ENCODE measurements at places on chromosomes 4 and X.
A peak's percentile ranks its signal among the peaks of the same experiment; 100 is the strongest.

DNA sequence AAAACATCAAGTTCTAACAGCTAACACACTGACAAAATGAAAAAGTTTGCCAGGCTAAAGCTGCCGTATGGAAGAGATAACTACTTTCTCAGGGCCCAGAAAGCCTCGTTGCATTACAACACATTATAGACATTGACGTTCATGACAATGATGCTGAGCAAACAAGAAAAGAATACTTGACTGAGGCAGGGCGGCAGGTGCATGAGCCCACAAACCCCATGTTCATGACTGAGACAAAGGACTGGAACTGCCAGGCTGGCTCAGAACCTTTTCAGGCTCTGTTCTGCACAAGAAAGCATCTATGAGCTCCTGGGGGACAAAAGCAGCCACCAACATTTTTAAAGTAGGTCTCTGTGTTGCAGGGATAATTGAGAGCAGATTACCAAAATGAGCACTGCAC, 13.6 kb downstream of the TLR6 start:
- DNase-seq: no peak

GRCh38 chrX:134782796-134783195, 124.5 kb upstream of the PLAC1 start:
- no peak for DNase-seq

- DNase-seq: no peak
Measured at GRCh38 chr4:144318797-144319196, 178.3 kb upstream of the GYPA start.

GRCh38 chr4:100317032-100317864, 127.0 kb upstream of the DDIT4L start:
- no peak for DNase-seq

GRCh38 chrX:153387987-153388721, 13.0 kb downstream of the PNMA6E start:
- no peak for DNase-seq

GRCh38 chr4:101806914-101807313, 16.4 kb downstream of the BANK1 start:
- DNase-seq: no peak

- DNase-seq: peak; percentile 18
Measured at GRCh38 chr4:41977709-41978108, 3.8 kb upstream of the DCAF4L1 start.

DNA sequence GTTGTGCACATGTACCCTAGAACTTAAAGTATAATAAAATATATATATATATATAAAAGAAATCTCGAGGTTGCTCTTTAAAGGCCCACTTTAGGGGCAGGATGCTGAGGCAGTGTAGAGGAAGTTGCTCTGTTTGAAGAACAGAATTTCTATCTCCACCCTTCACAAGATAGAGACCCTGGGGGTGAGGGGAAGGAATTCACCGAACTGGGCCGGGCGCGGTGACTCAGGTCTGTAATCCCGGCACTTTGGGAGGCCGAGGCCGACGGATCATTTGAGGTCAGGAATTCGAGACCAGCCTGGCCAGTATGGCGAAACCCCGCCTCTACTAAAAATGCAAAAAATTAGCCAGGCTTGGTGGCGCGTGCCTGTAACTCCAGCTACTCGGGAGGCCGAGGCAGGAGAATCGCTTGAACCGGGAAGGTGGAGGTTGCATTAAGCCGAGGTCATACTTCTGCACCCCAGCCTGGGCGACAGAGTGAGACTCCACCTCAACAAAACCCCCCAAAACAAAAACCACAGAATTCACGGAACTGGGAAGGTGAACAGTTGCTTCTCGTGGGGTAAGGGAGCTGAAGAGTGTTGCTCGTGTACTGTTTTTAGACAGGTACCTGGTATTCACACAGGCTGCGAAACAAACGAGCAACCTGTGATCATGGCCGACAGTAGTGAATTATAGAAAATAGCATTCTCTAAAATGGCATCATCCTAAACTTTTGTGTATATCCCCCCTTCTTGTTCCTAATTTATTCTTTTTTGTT, 6.2 kb downstream of the PLAC8 start:
- no peak for DNase-seq

GRCh38 chrX:134847133-134847532, 143.7 kb upstream of the SMIM10 start:
- DNase-seq: no peak

GRCh38 chr4:181204109-181204508, 1039.1 kb upstream of the TENM3 start:
- DNase-seq: no peak

- DNase-seq: peak; percentile 63
Measured at GRCh38 chrX:2696698-2697215, 5.7 kb downstream of the CD99 start.

- DNase-seq: no peak
Measured at GRCh38 chr4:19746377-19746776, 505.3 kb upstream of the SLIT2 start.

DNA sequence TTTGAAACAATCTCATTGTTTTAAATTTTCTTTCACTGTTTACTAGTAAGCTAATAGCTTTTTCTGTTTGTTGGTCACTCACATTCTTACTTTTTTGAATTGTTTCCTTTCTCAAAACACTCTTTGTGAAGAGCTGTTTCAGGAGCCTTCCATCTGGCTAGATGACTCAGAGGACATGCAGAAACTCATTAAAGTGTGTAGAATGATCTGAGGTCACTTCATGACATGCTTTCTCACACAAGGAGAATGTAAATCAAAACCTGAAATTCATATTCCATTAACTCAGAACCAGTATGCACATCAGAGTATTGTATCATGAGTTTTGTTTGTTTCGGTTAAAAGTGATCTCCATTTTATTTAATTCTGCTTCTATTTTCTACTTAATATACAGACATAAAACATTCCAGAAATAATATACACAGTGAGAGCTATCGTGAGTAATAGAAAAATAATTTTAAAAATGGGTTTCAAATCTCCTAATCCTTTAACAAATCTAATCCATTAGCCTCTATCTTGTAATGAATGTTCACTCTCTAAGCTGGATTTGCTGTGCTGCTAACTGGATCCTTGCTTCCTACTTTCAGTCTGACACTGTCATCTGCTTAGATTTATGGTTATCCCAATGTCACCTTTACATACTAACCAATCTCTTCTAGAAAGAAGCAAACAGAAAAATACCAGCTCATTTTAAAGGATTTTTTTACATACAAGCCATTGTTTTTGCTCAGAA, 449.6 kb downstream of the FSTL5 start:
- peak; percentile 76 for DNase-seq

DNA sequence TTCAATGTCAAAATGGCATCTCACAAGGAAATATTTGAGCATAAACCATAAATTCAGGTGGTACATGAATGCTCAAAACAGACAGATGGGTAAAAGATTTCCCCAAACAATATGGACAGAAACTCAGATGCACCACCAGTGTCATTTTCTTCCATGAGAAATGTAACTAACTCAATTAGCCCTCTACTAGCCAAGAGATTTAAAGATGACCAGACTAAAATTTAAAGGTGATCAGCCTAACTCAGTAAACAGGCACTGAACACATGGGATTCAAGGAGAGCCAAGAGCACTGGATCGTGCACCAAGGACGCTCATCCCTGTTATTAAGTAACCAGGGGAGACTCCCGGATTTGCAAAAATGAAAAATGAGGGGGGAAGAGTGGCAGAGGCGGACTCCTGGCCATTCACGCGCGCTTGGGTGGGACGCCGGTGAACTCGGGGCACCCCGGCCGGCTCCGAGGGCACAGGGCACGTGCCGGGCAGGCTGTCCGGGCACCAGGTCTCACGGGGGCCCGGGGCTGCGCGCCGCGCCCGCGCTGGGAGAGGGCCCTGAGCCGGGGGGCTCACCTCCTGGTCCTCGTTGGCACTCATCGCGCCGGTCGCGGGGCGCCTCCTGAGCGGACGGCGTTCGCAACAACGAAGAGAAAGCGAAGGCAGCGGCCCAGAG, 490 bp downstream of the RWDD4 start:
- no peak for DNase-seq

DNA sequence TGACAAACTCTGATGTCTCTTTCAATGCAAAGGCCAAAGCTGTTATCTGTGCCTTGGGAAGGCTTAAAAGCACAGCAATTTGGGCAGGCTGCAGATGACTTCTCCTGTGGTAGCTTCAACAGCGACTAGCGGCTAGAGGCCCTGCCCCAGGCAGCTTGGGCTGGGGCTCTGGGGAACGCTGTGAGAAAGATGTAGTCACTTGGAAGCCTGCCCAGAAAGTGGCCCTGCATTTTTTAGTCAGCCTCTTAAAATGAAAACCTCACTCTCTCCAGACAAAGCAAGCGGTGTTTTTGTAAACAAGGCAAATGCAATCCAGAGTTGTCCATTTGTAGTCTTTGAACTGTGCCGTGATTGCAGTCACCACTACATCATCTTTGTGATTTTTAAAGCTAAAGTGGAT, 27.5 kb downstream of the PCYT1B start:
- peak; percentile 20 for DNase-seq

DNA sequence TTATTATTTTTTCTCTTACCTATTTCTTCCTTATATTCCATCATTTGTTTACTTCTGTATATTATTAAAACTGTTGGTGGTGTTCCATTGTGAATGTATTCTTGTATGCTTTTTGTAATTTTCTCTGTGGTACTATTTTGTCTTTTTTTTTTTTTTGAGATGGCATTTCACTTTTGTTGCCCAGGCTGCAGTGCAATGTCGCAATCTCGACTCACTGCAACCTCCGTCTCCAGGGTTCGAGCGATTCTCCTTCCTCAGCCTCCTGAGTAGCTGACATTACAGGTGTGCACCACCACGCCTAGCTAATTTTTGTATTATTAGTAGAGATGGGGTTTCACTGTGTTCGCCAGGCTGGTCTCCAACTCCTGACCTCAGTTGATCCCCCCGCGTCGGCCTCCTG, 8.6 kb downstream of the KDM6A start:
- no peak for DNase-seq

- no peak for DNase-seq
Measured at GRCh38 chr4:102610007-102610406, 108.8 kb downstream of the NFKB1 start.

DNA sequence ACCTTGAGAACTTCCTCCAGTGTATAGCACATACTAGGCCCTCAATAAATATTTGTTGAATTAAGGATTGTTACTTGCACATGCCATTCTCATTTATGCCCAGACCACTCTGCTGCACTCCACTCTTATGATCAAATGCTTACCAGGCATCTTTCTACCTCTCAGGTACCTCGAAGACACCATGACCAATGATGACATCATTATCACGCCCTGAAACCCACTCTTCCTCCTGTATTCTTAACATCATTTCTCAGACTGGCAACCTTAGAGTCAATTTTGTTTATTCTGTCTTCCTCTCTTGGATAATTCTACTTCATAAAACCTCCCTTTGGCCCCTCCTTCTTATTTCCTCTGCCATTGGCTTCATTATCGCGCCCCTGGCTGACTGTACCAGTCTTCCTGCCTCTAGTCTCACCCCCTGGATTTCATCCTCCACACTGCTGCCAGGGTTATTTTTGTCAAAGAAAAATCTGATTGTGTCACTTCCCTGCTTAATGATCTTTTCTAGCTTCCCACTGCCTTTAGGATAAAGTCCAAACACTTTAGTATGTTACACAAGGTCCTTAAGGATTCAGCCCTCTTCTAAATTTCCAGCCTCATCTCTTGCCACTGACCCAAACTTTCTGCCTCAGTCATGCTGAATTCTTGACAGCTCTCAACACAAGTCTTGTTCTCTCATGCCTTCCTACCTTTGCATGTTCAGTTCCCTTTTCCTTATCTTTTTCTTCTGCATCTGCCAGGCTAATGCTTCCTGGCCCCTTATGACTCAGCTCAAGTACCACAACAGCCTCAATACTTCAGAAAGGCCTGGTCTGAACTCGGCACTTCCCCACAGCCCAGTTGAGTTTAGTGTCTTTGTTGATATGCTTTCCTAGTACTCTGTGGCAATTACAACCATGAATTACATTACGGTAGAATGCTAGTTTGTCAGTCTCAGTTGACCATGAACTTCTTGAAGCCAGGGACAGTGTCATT, 45.8 kb downstream of the HDAC8 start:
- DNase-seq: no peak

GRCh38 chr4:72761368-72762038, 192.5 kb upstream of the ADAMTS3 start:
- no peak for DNase-seq

DNA sequence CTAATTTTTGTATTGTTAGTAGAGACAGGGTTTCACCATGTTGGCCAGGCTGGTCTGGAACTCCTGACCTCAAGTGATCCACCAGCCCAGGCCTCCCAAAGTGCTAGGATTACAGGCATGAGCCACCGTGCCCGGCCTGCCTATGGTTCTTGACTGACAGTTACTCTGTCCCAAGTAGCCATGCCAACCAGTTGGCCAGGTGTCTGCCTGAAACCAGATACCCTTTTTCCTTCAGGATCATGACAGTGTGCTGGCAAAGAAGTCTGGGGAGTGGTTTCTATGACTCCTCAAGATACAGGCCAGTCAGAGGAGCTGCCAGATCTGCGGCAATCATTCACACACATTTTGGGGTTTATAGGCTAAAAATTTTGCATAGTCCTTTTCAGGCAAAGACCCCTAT, 1.7 kb upstream of the LAS1L start:
- DNase-seq: no peak

GRCh38 chr4:95293014-95293413, 255.8 kb downstream of the UNC5C start:
- no peak for DNase-seq

DNA sequence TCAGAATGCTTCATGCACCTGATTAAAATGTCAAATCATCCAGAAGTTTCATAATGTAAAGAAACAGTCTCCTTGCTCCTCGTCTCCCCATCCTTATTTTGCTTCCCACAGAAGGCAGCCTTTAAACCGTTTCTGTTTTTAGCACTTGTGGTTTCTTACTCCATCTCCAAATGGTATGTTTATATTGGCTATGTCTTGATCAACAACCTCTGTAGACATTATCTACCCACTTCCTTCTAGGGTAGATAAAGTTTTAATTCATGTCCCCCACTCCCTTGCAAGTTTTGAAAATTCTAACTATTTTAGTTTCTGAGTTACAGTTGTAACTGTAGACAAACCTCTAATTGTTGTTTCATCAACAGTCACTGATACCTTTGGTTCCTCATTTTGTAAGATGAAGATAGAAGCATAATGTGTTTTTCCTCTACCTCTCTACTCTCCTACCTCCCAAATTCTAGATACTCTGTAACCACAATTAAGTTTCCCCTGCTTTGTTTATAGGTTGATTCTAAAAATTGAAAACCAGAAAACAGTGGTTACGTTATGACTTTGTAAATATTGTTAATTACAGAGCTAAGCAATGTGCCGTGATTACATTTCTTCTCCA, 291.7 kb upstream of the GATB start:
- DNase-seq: no peak

- DNase-seq: no peak
Measured at GRCh38 chr4:59987289-59987688, 1212.8 kb upstream of the ADGRL3 start.

- DNase-seq: no peak
Measured at GRCh38 chr4:109395694-109396093, 37.9 kb upstream of the SEC24B start.

- DNase-seq: no peak
Measured at GRCh38 chr4:98267498-98267897, 6.3 kb downstream of the RAP1GDS1 start.

GRCh38 chrX:53077207-53078197, 4.7 kb upstream of the TSPYL2 start:
- DNase-seq: no peak

GRCh38 chr4:154911097-154911496, 130.0 kb downstream of the RBM46 start:
- no peak for DNase-seq

Measured in fibroblast of skin of left quadriceps (primary cell).